ENCODE measurements at places on chromosomes 2 and 18.
A peak's percentile ranks its signal among the peaks of the same experiment; 100 is the strongest.

GRCh38 chr18:72410399-72410798 lies 133.7 kb downstream of the CBLN2 start:
- no peak for DNase-seq

DNA sequence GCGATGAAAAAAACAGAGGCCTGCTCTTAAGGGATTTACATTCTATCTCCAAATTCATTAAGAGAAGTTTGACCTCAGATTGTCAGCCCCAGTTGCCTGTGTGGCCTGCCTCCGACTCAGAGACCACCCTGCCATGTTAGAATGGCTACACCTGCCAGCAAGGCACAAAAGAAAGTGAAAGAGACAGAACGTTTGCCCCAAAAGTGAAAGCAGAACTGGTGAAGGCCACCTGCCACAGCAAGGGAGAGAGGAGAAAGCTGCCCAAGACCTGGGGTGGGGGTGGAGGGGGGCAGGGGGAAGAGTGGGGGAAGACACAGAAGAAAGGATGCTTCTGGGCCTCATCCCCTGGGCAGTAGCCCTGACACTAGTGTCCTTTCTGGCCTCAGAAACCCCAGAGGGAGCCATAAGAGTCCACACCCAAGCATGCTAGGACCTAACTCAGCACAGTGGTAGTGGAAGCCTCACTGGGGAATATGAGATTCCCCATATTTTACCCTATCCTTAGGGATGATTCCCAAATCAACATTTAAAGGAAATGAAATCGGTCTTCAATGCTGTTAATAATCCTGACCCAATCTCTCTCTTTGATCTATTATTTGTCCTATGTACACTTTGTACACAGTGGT lies 389.7 kb downstream of the TXNL1 start:
- DNase-seq: no peak

DNA sequence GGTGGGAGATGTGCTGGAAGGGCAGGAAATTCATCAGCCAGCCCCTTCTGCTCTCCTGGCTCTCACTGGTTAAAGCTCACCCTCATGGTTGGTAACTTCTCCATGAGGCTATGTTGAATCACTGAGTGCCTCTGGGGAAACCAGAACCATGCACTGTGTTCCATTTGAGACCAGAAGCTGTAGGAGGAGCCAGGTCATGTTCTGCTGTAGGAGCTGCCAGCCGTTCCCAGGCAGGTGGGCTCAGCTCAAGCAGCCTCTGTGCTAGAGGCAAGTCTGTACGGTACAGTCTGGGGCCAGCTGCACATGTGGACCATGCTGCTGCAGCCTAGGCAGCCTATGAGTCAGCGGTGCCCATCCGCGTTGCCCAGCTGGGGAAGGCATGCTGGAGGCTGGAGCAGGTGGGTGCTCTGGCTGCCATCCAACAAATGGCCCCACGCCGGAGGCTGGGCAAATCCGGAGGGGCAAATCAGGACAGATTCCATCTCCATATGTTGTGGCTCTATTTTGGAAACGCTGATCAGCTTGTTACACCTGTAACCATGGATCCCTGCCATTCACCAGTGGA lies 22.0 kb upstream of the KCNF1 start:
- DNase-seq: no peak

DNA sequence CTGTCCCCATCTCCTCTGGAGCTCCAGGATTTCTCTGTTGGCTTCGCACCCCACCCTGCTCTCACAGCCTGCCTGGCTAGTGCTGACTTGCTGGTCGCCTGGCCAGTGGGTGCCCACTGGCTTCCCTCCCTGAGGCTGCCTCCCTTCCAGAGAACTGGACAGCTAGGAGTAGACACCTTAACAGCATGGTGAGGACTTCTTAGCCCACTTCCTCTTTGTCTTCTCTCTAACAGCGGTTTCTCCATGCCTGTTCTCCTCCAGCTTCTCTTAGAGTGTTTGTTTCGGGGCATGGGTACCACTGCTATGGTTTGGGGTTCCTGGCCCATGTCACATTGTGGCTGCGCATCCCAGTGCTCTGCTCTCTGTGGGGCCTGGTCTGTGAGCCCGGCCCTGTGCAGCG lies 37.1 kb downstream of the ZNF532 start:
- no peak for DNase-seq

GRCh38 chr2:176483476-176483875 lies 214.2 kb downstream of the MTX2 start:
- DNase-seq: no peak

DNA sequence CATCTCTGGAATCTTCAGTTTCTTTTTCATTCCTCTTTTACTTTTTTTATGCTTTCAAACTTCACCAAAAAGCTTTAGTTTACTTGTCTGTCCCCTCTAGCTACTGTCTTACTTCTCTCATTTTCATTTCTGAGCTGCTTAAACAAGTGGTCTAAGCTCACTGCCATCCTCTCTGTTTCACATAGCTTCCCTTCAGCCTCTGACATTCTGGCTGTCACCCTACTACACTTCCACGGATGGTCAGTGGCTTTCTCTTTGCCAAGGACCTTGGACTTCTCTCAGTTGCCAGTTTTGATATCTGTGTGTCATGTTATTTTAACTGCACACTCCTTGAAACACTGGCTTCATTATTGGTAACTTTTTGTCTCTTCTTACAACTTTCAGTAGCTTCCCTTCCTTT lies 176.1 kb downstream of the IKZF2 start:
- DNase-seq: no peak

- DNase-seq: no peak
Measured at GRCh38 chr2:33358878-33359277, 117.6 kb upstream of the RASGRP3 start.

GRCh38 chr2:161898633-161899032 lies 175.4 kb downstream of the DPP4 start:
- DNase-seq: no peak

- DNase-seq: no peak
Measured at GRCh38 chr2:150129921-150130575, 357.4 kb downstream of the RND3 start.

- DNase-seq: peak; percentile 42
Measured at GRCh38 chr18:61322265-61322873, 10.9 kb upstream of the CDH20 start.

DNA sequence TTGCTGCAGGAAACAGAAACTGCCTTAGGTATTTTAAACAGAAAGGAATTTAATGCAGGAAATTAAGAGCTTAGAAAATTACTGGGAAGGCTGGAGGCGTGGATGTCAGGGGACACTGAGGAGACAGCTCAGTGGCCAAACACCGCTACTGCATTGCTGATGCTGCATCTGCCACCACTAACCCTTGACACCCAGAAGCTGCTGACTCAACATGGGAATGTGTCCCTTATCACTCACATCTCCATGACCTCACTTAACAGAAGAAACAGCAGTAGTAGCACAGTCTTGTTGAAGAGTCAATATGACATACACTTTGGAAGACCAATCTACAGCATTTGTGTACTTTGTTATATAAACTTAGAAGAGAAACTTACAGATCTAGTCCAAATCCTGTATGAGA lies 906.1 kb downstream of the SLC4A3 start:
- DNase-seq: no peak

GRCh38 chr2:1162768-1163584 lies 212.3 kb downstream of the SNTG2 start:
- no peak for DNase-seq

GRCh38 chr18:58438161-58438957 lies 190.5 kb downstream of the ALPK2 start:
- DNase-seq: no peak

- no peak for DNase-seq
Measured at GRCh38 chr2:216991563-216991962, 131.7 kb upstream of the TNP1 start.
